ENCODE measurements at places on chromosomes 1 and 21.

- DNase-seq = no peak
These were observed 150.3 kb downstream of the HMGB4 start for GRCh38 chr1:34013958-34014737.

GRCh38 chr1:3535732-3536131, 75.6 kb downstream of the MEGF6 start:
- no peak for DNase-seq

- no peak for DNase-seq
These were observed 151.9 kb downstream of the TNFSF18 start for GRCh38 chr1:172898866-172899265.

GRCh38 chr1:173867141-173867752, 542 bp downstream of the GAS5 start:
- DNase-seq = no peak

DNA sequence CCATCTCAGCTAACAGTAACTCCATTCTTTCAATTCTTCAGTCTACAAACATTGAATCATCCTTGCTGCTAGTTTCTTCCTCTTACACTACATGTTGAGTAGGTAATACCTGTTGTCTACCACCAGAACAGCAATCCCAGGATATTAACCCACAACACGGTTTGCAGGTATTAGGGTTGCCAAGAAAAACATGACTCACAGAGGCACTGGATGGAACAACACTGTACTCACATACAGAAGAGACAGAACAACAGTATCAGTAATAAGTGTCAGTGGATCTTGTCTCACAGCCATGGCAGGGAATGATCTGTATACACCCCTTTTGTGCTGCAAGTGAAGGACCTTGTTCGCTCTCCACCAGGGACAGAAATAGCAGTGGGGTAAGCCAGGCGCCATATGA, 212.1 kb downstream of the GPR52 start:
- DNase-seq = no peak

DNA sequence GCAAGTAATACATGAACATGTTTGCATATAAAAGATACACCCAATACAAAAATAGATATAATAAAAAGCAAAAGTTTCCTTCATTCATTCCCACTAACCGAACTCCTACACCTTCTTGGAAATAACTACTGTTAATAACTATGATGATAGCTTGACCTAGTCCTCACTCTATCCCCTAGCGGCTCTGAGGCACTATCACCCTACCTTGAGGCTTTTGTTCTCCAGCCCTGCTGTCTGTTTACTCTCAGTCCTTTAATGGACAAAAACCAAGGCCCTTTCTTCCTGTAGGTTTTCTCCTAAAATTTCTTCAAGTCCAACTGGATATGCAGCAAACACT, 186.6 kb downstream of the SLC35F3 start:
- no peak for DNase-seq

DNA sequence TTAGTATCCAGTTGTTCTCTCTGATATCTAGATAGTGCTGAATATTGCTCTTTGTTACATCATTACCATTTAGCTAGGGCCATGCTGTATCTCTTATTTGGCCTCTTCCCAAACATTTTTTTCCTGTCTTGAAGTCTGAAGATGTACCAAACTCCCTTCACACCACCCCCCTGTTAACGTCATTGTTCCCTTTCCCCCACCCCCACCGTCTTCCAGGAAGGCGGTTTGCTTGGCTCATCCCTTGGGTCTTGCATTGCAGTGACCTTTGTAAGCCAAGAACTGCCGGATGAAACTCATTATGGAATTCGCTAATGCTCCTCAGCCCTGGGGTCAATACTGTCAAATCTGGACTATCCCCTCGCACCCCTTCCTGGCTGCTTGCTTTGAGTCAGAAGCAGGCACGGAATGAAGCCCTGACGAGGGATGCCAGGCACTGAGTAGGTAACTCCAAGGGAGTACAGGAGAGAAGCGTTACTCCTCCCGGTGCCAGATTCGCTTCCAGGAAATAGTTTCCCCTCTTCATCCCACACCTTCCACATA, 283.1 kb downstream of the TM2D1 start:
- DNase-seq = no peak

DNA sequence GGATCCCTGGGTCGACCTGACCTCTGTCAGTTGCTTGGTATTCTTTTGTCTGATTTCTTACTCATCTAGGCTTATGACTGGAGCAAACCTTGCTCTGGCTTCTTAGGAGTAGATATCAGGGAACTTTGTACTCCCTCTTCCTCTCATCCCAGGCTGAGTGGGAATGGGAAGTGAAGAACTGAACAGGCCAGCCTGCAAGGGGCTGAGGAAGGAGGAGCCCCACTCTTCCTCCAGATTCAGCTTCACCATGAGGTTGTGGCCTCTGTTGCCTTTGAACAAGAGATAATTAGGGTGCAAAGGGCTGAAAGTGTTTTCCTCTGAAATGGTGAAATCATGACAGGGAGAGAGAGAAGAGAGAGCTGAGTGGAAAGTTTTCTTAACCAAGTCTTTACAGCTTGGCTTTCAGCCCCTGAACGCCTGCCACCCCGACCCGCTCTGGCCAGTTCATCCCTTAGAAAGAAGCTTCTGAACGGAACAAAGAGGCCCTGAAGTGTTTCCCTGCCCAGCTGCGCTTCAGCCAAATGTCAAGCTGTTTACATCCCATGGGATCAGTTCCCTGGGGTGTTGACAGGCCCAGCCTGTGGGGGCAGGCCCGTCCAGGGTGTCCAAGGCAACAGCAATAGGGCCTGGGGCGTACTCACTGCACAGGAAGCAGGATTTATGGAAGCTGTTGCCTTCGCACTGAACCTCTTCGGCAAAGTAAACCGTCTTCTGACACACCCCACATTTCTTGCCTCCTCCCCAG, 11.2 kb downstream of the CSRP1 start:
- DNase-seq = no peak

DNA sequence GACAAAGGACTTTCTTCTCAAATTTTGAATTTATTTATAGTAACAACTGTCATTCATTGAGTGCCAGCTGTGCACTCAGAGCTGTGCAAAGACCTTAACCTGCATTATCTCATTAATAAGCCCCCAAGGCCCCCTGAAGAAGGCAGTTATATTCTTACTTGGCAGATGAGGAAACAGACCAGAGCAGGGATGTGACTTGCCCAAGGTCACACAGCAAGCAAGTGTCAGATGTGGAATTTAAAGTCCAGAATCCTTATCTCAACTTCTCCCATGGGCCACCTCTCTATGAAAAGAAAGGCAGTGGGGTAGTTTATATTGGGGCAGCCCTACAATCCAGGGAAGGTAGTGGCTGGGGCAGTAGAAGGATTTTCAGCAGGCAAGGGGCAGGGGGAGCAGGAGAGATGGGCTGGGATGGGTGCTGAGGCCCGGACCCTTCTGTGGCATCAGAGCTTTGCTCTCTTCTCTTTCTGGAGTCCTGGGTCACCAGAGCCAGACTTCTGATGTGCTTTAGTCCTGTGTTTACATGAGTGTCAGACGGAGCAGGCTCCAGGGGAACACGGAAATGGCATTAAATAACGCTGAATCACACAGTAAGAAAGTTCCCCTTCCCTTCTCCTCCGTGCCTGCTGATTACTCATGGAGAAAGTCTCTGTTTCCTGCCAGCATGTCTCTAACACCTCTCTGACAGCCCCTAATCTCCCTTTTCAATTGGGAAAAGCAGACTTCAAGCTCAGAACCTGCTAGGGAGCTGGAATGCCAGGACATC, 39.5 kb downstream of the EPHB2 start:
- no peak for DNase-seq

- no peak for DNase-seq
These were observed 46.5 kb upstream of the BEND5 start for GRCh38 chr1:48823168-48823567.

- DNase-seq = no peak
These were observed 9.9 kb upstream of the DNTTIP2 start for GRCh38 chr1:93888900-93889299.

DNA sequence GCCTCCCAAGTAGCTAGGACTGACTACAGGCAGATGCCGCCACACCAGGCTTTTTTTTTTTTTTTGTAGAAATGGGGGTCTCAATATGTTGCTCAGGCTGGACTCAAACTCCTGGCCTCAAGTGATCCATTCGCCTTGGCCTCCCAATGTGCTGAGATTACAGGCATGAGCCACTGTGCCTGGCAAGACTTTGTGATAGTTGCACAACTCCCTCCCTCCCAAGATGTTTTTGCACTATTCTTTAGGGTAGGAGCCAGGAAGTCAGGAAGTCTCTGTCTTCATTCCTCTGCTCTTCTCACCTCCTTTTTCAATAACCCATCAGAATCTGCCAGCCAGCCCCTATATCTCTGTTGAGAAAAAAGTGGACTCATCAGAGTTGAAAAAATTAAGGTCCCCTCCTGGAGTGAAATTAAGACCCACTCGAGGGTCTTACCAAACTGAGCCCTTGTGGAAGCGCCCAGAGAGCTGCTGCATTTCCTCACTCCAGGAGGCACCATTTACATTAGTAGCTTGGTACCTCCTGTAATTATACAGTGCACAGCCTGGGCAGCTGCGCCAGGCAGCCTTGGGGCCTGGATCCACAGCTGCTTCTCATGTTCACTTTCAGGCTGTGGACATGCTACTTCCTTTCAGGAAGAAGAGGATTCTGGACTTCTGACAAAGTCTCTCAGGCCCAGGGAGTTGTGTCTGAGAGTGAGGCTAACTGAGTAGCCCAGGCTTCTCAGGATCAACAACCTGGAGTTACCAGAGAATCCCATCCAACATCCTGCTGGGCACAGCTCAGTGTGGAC, 24.0 kb downstream of the TCEA3 start:
- DNase-seq = no peak

DNA sequence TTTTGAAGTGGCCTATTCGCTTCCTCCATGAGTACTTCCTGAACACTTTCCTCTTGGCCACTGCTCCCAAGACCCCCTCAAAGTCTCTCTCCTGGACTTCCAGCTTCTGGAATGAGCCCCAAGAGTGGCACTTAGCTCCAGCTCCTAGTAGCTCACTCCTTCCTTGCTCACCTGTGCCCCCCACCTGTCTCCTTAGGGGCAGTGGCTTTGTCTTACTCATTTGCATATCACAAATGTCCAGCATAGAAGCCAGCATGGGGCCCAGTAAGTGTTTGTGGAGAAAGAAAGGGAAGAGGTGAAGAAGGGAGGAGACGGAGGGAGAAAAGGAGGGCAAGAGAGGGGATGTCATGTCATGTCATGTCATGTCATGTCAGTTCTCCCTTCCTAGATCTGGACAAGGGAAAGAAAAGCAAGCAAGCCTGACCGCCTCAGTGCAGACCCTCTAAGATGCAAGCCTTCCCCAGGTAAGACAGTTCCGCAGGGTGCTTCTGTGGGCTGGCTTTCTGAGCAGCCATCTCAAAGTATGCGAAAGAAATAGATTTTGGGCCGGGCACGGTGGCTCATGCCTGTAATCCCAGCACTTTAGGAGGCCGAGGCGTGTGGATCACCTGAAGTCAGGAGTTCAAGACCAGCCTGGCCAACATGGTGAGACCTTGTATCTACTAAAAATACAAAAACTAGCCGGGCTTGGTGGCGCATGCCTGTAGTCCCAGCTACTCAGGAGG, 6.9 kb upstream of the MX1 start:
- no peak for DNase-seq

DNA sequence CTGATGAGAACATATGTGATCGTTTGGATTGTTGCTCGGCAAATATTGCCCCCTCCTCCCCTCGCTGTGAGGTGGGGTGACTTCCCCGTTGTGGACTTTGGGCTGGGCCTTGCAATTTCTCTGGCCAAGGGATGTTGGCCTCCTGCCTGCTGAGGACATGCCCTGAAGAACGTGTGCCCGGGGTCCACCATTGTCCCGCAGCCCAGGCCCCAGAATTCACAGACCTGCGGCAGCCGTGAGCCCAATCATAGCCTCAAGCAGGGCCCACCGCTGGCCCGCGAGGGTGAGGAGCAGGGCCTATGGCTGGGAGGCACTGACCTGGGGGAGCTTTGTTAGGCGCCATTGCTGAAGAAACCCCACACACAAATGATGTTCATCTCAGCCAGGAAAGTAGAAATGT, 58.3 kb upstream of the ACTRT2 start:
- no peak for DNase-seq

- DNase-seq = no peak
These were observed 64.8 kb downstream of the NENF start for GRCh38 chr1:212497553-212497952.

GRCh38 chr1:47650205-47650604, 212.4 kb downstream of the FOXD2 start:
- DNase-seq = no peak

DNA sequence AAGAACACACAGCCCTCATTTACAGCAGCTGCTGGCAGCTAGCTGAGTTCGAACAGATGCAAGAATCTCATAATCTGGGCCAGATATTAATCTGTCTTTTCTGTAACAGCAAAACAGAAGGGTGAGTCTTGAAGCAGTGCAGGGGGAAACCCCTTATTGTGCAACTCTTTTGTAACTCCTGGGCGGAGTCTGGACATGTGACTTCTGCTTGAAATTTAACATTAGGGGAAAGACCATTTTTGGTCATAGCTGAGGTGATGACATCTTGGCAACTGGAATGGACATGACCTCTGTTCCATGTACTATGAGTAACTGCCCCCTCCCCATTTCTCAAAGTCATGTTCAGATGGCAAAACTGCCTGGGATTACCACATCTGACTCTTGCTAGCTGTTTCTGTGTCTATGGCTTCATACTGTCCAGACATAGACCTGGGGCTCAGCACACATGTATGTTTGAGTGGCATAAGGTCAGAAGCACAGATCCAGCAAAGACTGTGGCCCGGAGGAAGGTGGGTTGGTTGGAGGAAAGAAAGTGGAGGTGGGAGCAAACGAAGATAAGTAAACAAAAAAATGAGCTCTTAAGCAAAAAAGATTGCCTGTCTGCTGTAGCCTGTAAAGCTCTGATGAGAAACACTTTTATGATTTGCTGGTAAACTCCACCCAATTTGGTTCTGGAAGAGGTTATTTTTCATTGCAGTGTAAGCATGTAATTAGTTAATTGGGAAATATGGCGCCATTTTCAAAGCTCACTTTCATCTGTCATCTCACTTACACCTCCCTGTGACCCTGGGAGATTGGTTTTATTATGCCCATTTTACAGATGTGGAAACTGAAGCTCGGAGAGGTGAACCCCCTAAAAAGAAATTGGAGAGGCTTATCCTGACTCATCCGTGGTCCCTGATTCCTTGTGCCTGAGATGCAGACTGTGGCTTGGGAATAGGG, 26.1 kb downstream of the ETS2 start:
- DNase-seq = no peak

DNA sequence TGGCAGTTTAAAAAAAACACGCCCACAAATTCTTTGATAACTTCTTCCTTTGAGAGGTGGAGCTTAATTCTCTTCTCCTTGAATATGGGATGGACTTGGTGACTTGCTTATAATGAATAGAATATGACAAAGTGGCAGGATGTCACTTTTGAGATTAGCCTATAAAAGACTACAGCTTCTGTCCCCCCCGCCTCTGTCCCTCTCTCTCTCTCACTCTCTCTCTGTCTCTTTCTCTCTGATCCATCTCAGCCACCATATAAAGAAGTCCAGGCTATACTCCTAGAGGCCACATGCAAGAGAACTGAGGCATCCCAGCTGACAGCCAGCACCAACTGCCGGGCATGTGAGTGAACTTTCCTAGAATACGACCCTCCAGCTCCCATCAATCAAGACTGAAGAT, 7.7 kb upstream of the DMBX1 start:
- DNase-seq = no peak
